Activated CD4-positive, alpha-beta T cell treated with anti-CD3 and anti-CD28 coated beads, Interleukin-2, Interleukin-6, amounts not matched to agents 100 ng/mL and 50 ng/mL, durations not matched to agents 16 hours and 8 hours (primary cell): ENCODE measurements at places on chromosomes 13 and 19.

DNA sequence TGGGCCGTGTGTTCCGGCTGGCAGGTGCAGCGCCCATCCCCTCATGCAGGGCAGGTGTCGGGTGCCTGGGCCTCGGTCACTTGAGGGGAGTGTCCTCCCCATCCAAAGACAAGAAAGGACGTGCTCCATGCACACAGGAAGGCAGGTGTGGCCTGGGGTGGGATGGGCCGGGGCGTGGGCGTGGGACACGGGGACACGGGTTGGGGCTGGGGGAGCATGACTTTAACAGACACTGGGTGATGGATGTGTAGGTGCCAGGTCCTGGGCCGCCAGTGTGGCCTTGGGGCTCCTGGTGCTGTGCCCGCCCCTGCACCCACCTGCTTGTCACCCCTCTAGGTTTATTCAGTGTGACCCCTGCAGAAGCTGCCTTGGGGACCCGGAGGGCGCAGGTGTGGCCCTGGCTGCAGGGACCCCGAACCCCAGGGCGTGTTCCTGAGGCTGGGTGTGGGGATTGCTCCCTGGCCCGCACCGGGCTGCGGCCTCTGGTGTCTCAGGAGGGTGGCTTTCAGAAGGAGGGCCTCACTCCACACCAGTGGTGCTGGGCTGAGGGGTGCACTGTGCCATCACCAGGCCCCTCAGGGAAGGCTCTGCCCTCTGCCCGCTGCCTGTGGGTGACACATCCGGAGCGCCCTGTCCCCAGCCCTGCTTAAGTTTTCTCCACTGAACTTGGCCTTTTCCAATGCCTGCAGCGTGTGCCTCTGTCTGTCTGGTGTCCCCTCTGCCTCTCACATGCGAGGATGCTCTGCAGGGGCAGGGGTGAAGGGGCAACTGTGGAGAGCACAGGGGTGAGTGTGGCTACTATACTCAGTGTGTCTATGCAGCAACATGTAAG lies 5.2 kb downstream of the TMEM255B start:
- no peak for DNase-seq

DNA sequence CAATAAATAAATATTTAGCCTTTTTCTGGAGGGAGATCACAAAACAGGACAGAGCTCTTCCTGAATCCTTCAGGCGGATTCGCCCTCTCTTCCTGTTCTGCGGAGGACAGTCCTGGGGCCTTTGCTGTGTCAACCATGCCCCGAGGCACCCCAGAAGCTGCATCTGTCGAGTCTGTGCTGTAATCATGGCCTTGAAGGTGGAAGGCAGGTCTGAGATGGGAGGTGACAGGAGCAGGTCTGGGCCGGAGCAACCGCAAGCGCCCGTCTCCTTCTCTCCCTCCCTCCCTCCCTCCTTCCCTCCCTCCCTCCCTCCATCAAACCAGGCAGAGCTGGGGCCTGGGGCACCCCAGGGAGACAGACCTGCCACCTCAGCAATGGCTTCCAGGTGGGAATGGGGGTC lies 4.6 kb upstream of the FXYD3 start:
- DNase-seq, result no peak

- DNase-seq, result no peak
These were observed 65.6 kb upstream of the F7 start for GRCh38 chr13:113040031-113040430.

DNA sequence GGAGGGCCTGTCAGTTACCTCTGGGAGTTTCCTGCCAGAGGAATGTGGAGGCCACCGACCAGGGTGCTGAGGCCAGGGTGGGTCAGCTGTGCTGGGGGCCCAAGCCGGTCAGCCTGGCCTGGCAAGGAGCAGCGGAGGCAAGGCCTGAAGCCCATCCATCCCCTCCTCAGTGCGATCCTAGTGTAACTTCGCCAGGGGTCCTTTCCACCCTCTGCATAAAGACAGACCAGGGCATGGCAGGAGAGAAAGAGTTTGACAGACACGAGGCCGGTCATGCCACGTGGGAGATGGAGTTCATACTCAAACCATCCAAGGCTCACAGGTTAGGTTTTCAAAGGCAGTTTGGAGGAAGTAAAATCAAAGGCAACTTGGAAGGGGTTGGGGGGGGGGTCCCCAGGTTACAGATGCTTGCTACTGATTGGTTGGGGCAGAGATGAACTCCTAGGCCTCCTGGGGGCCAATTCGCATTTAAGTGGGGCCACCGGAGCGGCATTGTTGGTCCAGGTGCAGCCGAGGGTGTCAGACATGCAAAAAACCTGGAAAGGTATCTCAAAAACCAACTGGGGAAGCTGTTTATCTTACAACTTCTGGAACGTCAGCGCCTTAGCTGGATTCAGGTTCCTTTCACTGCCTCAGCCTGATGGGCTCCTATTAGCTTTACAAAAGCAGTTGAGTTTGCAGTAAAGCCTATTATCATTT lies 36.8 kb upstream of the DPRX start:
- DNase-seq, result no peak

DNA sequence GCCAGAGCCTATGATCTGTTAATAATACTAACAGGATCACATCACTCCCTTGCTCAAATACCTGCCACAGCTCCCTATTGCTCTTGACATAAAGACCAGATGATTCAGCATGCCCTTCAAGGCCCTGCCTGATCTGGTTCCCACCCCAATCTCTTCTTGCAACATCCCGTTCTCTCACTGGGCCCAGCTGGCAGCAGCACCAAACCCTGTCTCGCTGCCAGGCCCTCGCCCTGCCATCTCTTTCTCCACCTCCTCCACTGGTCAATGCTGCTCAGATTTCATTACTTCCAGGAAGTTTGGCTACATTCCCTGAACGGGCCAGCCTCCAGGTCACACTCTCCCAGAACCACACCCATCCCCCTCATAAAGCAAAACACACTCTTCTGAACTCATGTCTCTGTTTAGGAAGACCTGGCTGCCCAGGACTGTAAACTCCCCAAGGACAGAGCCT lies 8.6 kb upstream of the BCAT2 start:
- no peak for DNase-seq

DNA sequence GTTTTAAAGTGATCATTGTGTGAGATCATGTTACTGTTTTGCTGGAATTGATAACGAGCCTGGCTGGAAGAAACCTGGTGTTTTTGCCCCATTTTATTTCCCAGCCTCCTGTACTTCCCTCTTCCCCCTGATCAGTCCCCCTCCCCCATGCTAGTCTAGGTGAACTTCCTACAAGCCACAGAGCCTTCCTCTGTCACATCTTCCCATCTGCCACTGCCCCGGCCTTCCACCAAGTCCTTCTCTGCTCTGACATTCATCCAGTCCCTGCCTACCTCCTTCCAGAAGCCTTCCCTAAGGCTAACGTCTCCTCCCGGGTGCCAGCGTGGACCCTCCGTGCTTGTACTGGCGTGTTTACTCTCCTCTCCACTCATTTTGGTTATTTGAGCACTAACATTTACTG lies 14.3 kb downstream of the FARP1 start:
- DNase-seq, result no peak

DNA sequence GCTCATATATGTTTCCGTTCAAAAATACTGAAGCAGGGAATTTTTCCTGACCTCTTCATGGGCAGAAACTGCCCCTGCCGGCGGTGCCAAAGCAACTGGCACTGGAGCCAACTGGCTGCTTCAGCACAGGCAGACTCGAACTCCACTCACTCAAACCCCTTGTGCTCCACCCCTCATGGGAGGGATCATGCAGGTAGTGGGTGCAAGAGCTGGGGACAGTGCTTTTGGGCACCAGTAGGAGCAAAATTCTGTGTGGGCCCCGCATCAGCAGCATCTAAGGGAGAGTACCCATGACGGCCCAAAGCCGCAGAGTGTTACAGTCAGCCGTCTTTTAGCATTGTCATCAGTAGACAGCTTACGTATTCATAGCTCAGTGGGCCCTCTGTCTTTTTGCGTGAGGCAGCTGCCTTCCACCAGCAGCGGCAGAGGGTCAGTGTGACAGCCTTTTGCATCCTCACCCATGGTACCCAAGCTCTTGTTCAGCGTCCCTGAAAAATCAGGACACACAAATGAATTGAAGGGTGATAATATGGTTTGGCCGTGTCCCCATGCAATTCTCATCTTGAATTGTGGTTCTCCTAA lies 393.8 kb downstream of the SLITRK6 start:
- DNase-seq, result no peak

DNA sequence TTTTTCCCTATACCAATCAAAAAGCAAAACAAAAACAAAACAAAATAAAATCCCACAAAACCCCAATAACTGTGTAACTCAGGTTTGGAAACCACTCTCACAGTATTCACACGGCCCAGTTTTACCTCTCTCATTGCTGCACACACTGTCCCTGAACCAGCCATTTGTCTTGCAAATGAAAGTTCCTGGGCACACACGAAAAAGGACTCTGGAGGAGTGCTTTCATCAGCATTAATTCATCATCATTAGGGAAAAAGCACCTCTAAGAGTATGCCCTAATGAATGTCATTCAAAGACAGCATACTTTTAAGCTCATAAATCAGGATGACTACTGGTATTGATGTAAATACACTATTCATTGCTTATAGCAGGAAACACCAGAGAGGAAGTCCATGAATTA lies 306.3 kb downstream of the DNAJC15 start:
- DNase-seq, result no peak

- no peak for DNase-seq
These were observed 306.5 kb downstream of the KCTD12 start for GRCh38 chr13:76579701-76580100.

- DNase-seq, result no peak
These were observed 26.2 kb downstream of the TUBA3C start for GRCh38 chr13:19155321-19155861.

- DNase-seq, result no peak
These were observed 232.6 kb upstream of the HTR2A start for GRCh38 chr13:47129461-47129860.

GRCh38 chr13:53788286-53788685 lies 759.7 kb downstream of the OLFM4 start:
- no peak for DNase-seq

- DNase-seq, result no peak
These were observed 478.4 kb downstream of the PCDH9 start for GRCh38 chr13:66751691-66752090.

DNA sequence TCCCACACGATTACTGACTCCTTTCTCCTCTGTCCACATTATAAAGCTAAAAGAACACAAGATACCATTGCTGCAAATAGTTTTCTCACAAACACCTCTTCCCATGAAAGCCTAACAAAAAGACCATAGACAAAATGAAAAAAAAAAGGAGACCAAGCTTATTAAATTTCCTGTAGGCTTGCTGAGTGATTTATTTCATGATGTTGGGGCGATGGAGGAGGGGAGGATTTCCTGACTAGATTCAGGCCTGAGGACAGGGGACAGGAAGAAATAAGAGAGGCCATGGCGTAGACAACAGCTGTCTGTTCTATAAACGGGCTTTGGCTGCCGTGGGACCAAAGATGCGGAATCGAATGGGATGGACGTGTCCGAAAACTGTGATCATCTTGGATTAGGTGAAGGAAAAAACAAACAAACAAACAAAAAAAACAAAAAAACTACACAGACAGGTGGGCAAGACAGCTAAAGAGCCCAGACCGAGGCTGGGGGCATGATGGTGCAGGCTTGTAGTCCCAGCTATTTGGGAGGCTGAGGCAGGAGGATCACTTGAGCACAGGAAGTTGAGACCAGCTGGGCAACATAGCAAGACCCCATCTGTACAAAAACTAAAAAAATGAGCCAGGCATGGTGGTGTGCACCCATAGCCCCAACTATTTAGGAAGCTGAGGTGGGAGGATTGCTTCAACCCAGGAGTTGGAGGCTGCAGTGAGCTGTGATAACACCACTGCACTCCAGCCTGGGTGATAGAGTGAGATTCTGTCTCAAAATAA lies 5.3 kb downstream of the TMPRSS9 start:
- DNase-seq, result no peak

DNA sequence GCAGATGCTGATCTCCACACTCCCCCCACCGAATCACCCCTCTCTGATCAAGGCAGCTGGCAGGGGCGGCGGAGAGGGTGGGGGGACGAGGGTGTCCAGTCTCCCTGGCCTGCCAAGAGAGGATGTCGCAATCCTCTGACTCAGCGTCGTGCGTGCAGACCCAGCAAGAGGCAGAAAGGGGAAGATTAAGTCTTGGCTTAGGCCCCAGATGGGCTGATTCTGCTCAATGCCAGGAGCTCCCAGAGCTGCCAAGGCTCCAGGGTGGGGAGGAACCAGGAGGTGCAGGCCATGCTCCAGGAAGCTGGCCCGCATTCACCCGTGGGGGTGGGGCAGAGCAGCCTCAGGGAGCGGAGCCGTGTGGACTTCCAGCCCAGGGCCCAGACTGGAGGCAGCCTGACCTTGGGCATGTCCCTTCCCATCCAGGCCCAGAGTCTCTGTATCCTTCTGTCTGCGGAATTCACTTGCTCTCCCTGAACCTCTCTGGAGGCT lies 6.6 kb upstream of the BCL3 start:
- DNase-seq, result peak; percentile 57

- DNase-seq, result no peak
These were observed 15.9 kb upstream of the ZNF98 start for GRCh38 chr19:22438011-22438410.

- peak; percentile 60 for DNase-seq
These were observed 112.1 kb downstream of the ZIC5 start for GRCh38 chr13:99859178-99860177.

- no peak for DNase-seq
These were observed 31.5 kb upstream of the TPM4 start for GRCh38 chr19:16044746-16045145.

- no peak for DNase-seq
These were observed 367.8 kb downstream of the DACH1 start for GRCh38 chr13:71499235-71499634.

- DNase-seq, result peak; percentile 78
These were observed 4.4 kb upstream of the ZNF681 start for GRCh38 chr19:23762884-23763711.

DNA sequence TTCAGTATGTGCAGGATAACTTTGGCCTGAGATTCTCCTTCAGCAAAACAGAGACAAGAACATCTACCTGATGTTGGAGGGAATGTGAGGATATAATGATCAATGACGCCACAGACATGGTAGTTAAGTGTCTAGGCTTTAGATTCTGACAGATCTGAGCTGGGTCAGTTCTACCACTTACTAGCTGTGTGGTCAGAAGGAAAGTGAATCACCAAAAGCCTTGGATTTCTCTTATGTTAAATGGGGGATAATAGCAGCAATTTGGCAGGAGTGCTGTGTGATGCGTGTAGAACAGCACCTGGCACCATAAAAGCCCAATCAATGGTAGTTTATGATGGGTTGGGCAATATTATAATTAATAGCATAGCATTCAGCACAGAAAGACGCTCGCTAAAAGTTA lies 41.7 kb downstream of the RXFP2 start:
- DNase-seq, result no peak

- DNase-seq, result peak; percentile 57
These were observed 546 bp downstream of the UBXN6 start for GRCh38 chr19:4456843-4457653.
